ENCODE measurements at places on chromosomes 5 and 9.

- DNase-seq: no peak
Observed at GRCh38 chr9:109344866-109345265, 24.0 kb upstream of the EPB41L4B start.

- DNase-seq: no peak
Observed at GRCh38 chr9:75903785-75904360, 13.4 kb downstream of the PCSK5 start.

GRCh38 chr5:3564116-3564515, 31.5 kb upstream of the IRX1 start:
- no peak for DNase-seq

DNA sequence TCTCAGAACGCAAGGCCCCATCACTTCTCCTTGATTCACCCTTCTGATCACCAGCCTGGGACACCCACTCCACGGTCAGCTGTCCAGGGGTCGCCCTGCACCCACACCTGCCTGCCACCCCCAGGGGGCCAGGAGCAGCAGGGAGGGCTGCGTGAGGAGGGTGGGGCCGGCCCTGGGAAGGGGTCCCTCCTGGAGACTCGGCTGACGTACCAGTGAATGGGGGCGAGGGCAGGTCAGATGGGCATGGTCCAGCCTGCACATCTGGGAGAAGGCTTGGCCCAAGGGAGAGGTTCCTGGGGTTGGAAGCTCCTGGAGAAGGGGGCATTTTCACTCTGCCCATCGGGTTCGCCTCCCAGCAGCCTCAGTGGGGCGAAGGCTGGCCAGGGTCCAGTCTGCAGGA, 21.8 kb upstream of the SARDH start:
- DNase-seq: no peak

DNA sequence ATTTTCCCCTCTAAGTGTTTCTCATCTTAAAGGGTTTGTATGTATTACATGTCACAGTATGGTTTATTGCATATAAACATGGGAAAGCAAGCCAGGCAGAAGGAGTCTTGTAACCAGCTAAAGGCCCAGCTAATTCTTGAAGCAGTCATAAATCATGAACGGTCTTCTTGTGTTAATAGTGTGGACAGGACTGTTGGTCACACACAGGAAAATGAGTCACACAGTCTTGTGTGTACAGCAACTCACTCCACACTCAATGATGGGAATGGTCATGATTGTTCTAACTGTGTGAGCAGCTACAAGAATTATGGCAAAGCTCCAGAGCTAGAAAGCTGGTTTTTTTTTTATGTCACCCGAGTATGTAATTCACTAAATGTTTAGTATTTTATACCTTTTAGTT, 123.9 kb downstream of the GHR start:
- no peak for DNase-seq

DNA sequence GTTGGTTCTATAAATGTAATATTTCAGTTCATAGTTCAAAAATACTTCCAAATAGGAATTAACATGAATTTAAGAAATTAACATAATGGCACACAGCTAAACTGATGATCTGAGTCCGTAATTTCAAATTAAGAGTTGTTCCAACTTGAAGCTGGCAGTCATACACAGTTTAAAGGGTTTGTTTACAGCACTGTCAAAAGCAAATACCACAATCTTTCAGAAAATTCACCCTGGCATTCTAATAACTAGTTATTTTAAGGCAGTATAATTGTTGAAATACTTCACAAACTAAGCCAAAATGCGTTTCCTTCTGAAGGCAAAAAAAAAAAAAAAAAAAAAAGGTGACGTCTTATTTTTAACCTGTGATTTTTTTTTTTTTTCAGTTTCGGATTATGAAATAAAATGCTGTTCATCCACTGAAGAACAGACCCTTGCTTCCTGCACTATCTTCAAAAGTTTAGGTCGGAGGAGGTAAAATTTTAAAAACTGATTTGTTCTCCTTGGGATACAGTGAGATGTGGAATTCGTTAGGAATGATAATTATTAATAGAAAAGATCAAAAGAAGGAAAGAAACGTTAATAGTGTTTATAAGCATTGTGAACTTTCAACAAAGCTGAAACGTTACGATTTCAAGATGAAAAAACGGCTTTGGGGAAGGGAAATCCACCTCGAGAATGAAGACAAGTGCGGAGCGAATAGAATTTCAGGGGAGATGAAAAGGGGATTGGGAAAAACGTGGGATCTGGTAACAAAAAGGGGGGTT, 850 bp downstream of the IL6ST start:
- DNase-seq: no peak

DNA sequence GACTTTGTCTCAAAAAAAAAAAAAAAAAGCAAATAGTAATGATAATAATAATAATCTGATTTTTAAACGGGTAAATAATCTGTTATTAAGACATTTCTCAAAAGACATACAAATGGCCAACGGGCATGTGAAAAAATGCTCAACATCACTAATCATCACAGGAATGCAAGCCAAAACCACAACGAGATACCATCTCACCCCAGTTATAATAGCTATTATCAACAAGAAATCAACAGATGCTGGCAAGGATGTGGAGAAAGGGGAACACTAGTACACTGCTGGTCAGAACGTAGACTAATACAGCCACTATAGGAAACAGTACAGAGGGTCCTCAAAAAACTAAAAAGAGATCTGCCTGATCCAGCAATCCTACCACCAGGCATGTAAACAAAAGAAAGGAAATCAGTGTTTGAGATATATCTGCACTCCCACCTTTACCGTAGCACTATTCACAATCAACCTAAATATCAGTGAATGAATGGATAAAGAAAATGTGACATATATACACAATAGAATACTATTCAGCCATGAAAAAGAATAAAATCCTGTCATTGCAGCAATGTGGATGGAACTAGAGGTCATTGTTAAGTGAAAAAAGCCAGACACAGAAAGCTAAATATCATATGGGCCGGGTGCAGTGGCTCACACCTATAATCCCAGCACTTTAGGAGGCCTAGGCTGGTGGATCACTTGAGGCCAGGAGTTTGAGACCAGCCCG, 24.9 kb downstream of the VAV2 start:
- no peak for DNase-seq

DNA sequence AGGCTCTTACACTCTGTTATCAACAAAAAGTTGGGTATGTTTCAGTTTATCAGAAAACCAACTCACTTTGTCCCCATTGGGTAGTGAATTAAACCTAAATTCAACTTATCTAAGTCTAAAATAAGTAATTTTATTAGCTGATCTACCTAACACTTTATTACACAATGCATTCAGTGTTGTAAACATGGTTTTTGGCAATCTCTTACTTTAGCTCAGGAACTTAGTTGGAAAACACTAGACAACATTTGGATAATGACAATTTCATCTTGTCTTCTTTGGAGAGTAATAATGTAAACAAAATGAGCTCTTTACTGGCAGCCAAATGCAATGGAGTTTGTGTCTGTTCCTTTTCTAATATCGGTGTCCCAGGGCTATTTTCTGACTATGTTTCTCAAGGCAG, 33.0 kb downstream of the FGF10 start:
- DNase-seq: no peak

GRCh38 chr5:85453026-85453349, 1068.3 kb upstream of the EDIL3 start:
- no peak for DNase-seq

GRCh38 chr5:167294882-167295680, 996.4 kb upstream of the WWC1 start:
- no peak for DNase-seq

GRCh38 chr9:98230304-98230703, 25.1 kb downstream of the TBC1D2 start:
- DNase-seq: no peak

- DNase-seq: no peak
Observed at GRCh38 chr9:131214876-131215275, 61.4 kb downstream of the FAM78A start.

- no peak for DNase-seq
Observed at GRCh38 chr9:113566712-113567071, 103.2 kb downstream of the RGS3 start.

DNA sequence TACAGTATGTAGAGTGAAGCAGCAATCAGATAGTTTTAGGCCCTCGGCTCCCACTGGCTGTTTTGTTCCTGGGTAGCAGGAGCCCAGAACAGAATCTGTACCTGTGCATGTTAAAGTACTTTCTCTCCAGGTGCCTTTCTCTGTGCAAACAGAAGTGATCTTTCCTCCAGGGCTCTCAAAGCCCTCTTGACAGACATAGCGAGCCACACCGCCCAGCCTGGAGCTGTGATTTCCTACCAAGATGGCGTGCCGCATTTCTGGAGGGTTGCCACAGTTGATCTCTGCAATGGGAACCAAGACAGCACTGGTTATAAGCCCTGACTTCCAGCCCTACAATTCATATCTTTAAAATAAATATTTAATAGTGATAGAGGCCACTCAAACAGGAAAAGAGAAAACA, 50.9 kb downstream of the SUSD1 start:
- DNase-seq: no peak

DNA sequence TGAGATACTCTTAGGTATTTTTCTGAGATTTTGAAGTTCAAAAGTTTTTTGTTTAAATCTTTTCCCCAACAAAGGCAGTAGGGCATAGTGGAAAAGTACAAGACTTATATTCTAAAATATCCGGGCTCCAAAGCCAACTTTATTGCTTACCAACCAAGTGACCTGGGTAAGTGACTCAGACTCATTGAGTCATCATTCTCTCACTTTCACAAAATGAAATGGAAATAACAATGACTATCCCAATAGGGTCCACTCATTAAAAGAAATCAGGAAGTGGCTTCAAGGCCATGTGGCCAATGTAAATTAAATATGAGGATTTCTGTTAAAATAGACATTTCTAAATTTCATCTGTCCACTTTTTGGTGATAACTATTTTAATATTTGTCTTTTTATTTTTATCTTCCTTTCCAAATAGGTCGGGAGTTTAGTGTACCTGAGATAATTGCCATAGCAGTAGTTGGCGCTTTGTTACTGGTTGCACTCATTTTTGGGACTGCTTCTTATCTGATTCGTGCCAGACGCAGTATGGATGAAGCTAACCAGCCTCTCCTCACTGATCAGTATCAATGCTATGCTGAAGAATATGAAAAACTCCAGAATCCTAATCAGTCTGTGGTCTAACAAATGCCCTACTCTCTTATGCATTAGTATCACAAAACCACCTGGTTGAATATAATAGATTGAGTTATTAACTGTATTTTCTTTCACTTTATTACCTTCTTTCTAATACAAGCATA, 15.5 kb downstream of the TYRP1 start:
- DNase-seq: no peak

GRCh38 chr5:8865686-8866374, 680.0 kb downstream of the SEMA5A start:
- no peak for DNase-seq

GRCh38 chr5:154470947-154471870, 6.8 kb downstream of the HAND1 start:
- DNase-seq: no peak

- no peak for DNase-seq
Observed at GRCh38 chr5:180599590-180599914, 8.3 kb upstream of the SCGB3A1 start.

DNA sequence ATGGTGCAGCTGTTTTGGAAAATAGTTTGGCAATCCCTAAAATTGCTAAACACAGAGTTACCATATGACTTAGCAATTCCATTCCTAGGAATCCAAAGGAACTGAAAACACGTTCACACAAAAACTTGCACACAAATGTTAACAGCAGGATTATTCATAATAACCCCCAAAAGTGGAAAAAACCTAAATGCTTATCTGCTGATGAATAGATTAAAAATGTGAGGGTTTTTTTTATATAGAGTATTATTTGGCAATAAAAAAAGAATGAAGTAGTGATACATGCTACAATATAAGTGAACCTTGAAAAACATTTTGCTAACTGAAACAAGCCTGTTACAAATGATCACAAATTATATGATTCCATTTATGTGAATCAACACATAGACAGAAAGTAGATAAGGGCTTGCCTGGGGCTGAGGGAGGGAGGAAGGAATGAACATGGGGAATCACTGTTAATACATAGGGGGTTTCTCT, 45.1 kb upstream of the TRIO start:
- DNase-seq: no peak

DNA sequence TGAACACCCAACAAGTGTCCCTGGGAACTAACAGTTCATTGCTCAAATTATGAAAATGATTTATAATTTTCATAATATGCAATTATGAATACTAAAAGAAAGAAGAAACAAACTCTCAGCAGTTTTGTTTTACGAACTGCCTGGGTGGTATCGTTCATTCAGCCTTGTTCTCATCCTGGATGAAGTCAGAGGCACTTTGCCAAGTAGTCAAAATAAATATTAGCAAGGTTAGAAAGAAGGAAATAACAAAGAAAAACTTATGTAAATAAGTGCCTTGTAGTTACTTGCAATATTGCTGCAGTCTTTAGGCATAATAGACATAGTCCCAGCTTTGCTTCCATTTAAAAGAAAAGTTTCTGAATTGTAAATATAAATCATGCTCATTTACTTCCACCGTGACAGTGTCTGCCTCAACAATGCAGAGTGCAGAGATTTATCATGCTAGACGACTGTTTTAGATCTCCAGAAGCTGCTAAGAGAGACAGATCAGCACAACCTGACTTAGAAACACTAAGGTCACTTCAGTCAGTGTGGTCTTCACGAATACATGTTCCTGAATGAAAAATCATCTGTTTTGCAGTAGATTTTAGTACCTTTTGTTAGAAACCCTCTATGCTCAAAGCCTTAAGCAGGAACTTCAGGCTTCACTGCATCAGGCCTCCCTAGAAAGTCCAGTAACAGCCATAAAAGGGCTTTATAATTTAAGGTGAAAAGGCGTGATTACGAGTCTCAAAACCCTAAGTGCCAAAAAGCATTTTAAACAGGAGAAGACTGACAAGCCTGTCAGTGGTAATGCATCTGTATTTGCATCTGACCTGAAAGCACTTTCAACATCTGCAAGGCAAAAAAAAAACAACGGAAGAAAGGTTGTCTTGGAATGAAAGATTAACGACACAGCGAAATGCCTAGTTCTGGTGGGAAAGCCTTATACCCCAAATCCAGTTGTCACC, 92.1 kb downstream of the TMEM167A start:
- DNase-seq: no peak

DNA sequence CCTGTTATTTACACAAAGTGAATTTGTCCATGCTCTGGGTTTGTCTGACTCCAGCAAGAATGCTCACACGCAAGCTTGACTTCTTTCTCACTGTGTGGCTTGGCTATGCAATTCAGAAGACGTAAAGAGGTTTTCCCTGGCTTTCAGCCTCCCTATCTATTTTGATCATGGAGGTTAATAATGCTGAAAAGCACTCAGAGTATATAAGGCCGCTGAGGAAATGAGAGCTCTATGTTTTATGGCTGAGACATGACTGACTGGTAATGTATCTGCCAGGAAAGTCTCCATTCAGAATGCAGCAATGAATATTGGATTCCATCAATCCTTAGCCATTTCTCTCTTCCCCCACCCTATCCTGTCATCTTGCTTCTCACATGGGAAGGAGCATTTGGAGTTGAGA, 417.3 kb downstream of the DMAC1 start:
- DNase-seq: no peak

- DNase-seq: no peak
Observed at GRCh38 chr9:18485714-18486113, 11.8 kb downstream of the ADAMTSL1 start.

GRCh38 chr5:125550274-125550673, 803.8 kb upstream of the ZNF608 start:
- no peak for DNase-seq

GRCh38 chr9:131398204-131398603, 4.3 kb downstream of the PRRC2B start:
- DNase-seq: no peak

Measured in stimulated activated CD4-positive, alpha-beta T cell treated with anti-CD3 and anti-CD28 coated beads, Interleukin-12 subunit alpha, Interleukin-12 subunit beta, amount 100 ng/mL, for 4 hours (primary cell).